ENCODE measurements at places on chromosomes 4 and X.

DNA sequence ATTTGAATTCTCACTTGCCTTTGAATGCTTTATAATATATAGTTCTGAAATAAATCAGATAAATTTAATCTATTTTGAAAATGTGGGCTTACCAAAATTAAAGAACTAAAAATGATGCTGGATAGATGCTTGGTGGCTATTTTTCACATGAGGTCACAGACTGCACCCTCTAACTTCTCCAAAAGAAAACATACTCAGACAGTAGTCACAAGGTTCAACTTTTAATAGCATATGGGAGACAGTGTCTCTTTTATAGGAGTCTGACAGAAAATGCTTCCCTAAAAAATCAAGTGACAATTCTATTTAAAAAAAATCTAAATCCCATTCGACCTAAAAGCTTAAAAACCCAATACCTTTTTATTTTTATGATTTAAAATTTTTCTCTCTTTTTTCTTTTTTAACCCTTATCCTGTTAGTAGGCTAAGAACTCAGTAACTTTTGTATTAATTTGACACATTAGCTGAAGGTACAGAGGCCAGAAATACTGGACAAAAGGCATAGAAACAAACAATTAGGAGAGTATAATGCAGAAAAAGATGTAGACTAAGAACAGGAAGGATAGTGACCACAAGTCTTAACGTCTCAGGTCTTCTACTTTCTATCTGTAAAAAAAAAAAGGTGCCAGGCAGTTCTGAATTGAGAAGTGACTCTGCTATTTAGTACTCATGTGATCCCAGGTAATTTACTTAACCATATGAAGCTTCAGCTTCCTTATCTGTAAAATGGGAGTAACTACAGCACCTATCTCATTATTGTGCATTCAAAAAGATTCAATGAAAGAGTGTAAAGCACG, 7.6 kb downstream of the TIGD4 start:
- DNase-seq = no peak

- no peak for DNase-seq
Measured at GRCh38 chr4:151703401-151703800, 57.4 kb downstream of the GATB start.

DNA sequence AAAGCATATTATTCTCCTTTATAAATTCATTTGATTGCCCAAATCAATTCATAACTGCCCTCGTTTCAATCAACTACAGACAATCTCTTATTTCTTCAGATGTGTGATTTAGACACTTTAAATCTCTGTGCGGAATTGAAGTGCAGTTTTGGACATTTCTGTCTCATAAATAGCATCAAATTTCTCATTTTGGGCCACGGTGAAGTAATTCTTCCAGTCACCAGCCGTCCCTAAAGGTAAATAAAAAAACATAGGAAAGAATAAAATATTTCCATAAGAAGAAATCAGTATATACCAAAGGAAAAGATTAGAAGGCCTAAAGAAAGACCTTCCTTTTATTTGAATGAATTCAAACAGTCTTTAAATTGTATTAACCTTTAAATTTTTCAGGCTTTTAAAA, 33.4 kb downstream of the SULT1B1 start:
- DNase-seq = no peak

DNA sequence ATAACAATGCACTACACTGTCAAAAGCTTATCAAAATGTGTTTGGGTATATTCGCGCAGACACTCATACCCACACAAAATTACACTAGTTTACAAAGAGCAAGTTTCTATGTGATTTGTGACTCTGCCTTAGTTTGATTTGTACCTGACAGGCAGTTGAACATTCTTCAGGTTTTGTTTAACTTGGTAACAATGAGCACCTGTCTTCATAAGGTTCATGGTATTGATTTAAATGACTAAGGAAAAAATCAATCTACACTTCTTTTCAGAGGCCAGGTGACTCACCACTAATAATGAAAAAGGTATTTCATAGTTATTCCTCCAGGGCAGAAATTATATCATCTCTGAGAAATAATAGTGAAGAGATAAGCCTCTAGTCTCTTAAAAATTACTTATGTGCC, 1114.6 kb upstream of the AGA start:
- DNase-seq = no peak

DNA sequence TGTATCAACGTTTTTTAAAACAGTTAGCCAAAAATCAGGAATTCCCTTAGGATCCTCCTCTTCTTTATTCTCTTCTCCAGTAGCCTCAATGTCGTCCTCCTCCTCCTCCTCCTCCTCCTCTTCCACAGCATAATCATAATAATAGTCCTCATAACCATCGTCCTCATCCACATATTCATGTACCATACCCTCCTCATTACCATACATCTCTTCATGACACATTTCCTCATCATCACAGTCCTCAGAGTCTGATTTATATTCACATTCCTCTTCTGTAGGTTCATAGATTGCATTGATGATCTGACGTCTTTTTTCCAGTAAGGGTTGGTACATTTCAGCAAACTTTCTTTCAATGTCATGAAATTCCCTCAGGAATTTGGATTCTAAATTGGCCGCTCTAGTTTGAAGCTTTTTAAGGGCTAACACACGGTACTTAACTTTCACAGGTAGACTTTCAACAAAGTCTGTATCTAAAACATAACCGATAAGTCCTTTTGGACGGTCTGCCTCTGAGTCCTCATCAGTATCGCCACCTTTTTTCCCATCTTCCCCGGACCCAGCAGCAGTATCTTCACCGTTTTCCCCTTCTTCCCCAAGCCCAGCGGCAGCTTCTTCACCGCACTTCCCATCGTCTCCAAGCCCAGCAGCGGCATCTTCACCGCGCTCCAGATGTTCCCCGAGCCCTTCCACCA, 771 bp downstream of the NAP1L2 start:
- DNase-seq = no peak

DNA sequence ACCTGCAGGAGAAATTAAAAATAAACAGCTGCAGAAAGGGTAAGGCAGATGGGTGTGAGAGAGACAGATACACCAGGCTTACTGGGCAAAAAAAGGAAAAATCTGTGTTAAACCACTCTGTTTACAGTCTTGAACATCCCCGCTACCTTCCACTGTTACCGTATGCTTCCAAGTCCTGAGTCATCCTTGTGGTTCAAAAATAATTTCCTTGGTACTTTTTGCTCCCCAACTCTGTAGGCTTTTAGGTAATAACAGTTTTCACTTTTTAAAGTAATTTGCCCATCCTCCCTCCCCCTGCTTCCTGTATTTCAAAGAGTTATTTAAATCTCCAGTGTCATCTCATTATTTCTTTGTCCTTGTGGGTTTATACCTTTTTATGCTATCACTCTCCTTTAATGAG, 210.1 kb upstream of the FAT4 start:
- no peak for DNase-seq

DNA sequence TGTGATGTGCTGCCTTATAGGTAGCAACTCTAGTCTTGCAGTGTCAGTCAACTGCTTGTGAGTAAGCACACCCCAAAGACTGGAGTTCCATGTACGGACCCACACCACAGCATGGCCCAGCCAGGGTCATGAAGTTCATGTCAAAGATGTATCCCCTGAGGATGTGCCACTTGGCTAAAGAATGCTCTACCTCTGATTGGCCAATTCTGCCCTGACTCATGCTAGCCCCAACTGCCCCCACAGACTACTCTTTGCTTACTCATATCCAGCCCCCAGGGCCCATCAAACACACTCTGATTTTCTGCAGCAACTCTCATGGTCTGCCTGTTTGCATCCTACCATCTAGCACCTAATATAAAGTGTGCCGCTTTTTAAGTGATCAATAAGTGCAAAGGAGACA, 62.5 kb downstream of the CHRDL1 start:
- no peak for DNase-seq

- no peak for DNase-seq
Measured at GRCh38 chr4:181701214-181701613, 542.0 kb upstream of the TENM3 start.

DNA sequence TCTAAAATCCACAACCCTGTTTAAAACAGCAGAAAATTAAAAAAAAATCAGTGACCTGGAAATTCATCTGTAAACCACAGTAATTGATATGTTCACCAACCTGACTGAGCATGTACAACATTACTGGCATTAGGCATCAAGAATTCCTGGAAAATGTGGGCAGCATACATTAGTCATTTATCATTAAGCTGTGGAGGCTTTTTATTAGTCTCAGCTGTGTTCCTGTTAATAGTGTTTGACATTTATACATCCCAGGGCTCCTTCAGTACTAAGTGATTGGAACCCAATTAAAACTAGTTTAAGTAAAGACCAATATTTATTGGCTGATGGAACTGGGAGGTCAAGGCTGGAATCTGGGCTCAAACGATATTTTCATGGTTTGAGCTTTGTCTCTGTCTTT, 227.3 kb upstream of the GIMD1 start:
- no peak for DNase-seq

DNA sequence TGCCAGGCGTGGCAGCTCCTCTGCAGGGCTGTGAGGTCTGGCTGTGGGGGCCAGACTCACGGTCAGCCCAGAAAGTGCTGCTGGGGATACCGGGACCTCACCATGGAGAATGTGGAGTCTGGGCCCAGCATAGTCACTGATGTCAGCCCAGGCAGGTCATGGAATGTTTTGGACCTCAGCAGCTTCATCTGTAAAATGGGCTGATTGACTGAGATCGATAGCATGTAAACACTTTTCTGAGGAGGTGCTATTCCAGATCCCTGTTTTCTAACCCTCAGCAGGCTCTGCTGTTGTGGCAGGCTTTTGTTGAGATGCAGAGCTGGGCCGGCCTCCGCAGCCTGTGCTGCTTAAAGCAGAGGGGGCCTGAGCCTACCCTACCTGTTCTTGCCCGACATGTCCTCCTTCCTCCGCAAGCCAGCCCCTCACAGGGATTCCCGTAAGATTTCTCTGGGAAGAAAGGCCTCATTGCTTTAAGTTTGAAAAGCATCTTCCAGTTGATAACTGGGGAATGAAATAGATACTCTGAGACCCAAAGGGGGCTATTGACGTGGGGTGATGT, 38.3 kb upstream of the HGFAC start:
- no peak for DNase-seq

DNA sequence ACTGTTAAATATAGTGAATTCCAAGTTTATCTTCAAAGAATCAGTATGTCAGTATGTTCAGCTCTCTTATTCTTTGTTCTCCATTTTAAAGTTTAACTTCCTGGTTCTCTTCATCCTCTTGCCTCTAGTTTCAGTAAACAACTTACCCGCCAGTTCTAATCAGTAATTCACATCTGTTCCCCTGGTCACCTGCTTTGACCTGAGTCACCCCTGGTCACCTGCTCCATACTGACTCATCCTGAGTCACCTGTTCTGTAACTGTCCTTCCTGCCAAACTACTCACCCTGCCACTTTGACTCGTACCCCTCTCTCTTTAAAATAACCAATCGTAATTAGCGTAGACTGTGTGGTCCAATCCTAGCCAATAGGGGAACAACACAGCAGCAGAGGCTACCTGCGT, 992.7 kb upstream of the HS3ST1 start:
- DNase-seq = no peak

DNA sequence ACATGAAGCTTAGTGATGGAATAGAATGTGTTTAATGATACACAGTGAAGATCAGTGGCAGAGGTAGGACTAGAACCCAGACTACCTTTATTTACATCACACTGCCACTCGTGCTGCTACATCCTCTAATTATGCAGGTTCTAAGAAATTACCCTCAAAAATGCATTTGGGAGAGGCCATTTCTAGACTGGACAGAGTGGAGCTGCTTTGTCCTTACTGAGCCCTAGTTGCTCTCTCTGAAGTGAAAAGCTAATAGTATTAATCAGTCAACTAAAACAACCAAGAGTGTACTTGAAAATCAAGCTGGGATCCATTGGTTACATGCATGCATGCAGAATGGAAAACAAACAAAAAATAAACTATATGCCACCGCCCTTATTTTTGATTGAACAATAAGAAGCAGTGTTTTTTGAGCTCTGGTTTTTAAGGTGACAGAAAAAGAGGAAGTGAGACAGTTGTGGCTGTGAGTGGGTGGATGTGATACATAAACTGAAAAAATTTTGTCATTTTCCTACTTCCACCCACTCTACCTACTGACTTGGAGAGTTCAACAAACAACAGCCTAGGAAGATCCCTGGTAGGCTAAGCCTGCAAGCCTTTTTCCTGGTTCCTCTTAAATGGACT, 6.8 kb upstream of the VSIG4 start:
- DNase-seq = no peak

- DNase-seq = no peak
Measured at GRCh38 chr4:151555151-151555945, 146.4 kb downstream of the FHIP1A start.

- DNase-seq = no peak
Measured at GRCh38 chr4:11281720-11282119, 147.0 kb downstream of the HS3ST1 start.

- DNase-seq = no peak
Measured at GRCh38 chr4:144208074-144208473, 67.6 kb upstream of the GYPA start.

DNA sequence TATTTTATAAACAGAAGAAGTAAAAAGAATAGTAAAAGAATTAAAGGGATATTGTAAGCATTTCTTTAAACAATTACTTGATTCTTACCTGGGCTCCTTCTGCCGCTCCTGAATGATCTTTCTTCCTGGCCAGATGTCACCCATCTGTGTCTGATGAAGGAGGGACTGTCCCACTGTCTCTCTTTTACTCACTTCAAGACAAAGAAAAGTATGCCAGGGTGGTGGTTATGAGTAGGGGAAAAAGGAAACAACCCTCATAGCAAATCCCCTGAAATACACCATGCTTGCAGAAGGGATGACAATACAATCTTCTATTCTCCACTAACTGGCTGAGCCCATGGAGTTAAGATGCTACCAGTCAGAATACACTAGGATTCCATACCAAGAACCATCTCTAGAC, 31.1 kb downstream of the SYTL4 start:
- no peak for DNase-seq

GRCh38 chrX:16082470-16083085, 40.8 kb upstream of the GRPR start:
- DNase-seq = no peak

DNA sequence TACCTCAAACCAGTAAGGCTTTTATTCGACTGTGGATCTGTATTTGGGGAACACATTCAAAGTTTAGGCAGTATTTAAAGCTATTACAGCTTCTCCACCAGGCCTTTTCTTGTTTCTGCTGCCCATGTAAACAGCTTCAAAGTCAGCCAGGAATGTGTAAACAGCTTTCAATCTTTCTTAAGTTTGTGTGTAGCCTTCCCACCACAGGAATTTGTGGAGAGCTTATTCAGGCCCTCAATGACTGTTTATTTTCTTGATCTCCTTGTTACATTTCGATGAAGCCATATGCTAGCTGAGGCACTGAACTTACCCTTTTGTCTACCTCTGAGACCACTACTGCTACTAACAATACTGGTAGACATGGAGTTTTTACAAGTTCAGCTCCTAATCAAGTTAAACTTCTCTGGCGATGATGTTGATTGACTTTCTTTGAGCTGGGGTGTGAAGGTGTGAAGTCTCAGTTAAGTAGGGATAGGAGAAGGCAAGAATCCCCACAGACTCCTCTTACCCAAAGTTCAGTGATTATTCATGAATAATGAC, 72.6 kb downstream of the NWD2 start:
- no peak for DNase-seq

DNA sequence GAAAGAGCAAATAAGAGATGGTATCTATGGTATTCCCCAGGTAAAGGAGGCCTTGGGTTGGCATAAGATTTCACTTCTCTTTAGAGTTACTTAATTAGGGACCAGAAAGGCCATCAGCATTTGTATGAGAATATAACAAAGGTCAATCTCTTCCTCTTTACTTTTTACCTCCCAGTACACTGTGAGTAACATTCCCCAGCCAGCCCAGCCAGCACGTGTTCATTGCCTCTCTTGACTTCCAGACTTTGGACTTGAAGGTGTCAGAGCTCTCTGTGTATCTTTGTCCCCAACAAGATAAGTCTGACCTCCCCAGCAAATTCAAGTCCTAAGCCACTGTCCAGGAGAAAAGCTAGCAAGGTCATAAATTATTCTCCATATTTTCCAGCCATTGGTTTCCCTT, 110.5 kb downstream of the AR start:
- no peak for DNase-seq

Data from stimulated activated CD8-positive, alpha-beta memory T cell treated with anti-CD3 and anti-CD28 coated beads, Interleukin-7, amount 100 ng/mL, for 24 hours (primary cell).